ENCODE measurements at places on chromosomes 12 and 14.

DNA sequence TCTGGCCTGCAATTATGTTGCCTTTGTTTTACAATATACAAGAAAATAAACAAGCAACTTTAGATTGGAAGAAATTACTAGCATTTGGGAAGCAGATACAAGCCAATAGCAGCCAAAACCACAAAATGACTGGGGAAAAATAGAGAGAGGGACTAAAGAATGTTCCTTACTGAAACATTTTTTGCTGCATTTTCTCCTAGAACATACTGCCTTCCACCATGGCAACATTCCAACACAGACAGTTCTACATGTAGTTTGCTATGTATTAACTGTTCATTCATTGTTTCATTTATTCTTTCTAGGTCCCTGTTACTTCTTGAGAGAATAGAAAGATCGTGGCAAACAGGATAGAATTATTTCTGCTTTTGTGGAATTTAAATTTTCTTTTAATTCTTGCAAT is 530.2 kb downstream of the RPS29 start:
- no peak for DNase-seq

GRCh38 chr12:53989227-53990113 is 4.5 kb downstream of the HOXC10 start:
- no peak for DNase-seq

DNA sequence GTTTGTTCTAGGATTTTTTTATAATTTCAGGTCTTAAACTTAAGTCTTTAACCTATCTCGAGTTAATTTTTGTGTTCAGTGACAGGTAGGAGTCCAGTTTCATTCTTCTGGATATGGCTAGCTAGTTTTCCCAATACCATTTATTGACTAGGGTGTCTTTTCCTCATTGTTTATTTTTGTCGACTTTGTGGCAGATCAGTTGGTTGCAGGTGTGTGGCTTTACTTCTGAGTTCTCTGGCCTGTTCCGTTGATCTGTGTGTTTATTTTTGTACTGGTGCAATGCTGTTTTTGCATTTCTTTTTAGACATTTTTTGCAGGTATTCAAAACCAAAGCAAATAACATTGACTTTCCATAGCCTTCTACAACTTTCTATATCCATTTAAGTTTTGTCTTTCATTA is 121.7 kb downstream of the ETNK1 start:
- no peak for DNase-seq

GRCh38 chr14:76235628-76236027 is 83.9 kb downstream of the GPATCH2L start:
- DNase-seq, result no peak

- no peak for DNase-seq
Measured at GRCh38 chr14:55936691-55937090, 181.5 kb upstream of the PELI2 start.

DNA sequence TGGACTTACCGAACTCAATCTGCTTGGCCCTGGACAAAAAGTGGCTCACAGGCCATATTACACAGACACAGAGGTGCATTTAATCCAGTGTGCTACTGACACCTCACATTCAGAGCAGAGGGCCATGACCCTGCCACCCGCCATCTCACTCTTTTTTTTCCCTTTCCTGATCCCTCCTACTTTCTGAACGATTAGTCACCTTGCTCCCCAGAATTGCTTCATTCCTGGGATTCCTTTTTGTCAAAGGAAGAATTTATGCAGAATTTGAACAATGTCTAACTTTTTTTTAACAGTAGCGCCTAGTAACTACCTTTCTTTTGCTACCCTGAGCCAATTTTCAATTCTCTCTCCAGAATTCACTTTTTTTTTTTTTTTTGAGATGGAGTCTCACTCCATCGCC is 4.6 kb downstream of the PKP2 start:
- DNase-seq, result no peak

- DNase-seq, result no peak
Measured at GRCh38 chr12:58206876-58207275, 265.5 kb downstream of the ATP23 start.

- no peak for DNase-seq
Measured at GRCh38 chr12:70354787-70355186, 11.3 kb upstream of the KCNMB4 start.

DNA sequence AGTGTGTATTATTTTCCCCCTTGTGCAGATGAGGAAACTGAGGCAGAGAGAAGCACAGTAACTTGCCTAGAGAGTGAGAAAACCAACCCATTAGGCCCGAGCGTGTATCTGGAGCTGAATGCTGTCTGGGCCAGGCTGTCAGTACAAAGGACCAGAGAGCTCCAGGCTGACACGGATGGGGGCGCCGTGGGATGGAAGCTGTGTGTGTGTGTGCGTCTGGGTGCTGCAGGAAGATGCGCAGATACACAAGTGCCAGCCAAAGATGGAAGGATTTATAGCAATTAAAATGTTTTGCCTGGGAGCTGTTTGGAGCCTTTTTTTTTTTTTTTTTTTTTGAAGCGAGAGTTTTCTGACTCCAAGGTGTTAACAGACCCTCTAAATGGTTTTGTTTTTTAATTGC is 53.7 kb upstream of the GPATCH2L start:
- DNase-seq, result no peak

GRCh38 chr12:52865090-52865944 is 16.5 kb upstream of the KRT78 start:
- DNase-seq, result no peak

DNA sequence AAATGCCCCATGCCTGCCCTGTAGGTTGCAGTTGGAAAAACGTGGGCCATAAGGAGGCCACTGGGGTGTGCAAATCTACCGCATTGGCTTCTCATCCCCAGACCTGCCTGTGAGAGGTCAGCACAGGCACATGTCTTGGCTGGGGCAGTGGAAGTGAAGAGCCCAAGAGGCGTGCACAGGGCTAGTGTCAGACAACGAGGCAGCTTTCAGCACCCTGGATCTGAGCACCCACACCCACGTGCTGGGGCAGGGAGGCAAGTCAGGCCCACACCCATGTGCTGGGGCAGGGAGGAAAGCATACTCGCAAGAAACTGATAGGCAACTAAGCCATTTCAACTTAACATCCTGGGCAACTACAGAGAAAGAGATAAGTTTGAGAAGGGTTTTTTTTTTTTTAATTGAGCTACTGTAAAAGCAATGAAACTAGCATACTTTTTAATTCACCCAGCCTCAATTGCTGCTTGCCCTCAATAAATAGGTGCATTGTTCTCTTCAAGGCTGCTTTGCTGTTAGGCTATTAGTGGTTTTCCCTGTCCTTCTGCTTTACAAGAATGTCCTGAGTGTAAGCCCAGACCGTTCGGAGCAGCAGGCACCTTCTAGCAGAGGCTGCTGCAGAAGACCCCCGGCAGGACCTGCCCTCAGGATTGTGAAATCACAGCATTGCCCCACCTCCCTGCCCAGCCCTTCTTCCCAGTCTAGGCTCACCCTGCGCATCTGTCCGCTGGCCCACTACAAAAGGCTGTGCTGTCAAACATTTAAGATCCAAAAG is 355.3 kb upstream of the FKBP4 start:
- no peak for DNase-seq

DNA sequence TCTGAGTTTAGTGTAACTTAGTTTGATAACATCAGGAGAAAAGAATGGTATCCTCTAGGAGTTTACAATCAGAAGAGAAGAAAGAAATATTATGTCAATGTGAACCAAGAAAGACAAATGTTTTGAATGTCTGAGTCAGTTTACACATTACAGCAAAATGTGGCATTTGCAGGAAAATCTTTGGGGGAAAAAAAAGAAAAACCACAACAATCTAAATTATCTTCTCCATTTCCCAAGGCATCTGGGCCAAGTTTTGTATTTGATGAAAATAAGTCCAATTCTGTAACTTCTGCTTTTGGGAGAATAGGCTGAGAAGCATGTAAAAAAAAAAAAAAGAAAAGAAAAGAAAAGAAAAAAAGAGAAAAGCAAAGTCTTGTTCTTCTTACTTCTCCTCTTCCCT is 58.8 kb upstream of the FLRT2 start:
- no peak for DNase-seq

DNA sequence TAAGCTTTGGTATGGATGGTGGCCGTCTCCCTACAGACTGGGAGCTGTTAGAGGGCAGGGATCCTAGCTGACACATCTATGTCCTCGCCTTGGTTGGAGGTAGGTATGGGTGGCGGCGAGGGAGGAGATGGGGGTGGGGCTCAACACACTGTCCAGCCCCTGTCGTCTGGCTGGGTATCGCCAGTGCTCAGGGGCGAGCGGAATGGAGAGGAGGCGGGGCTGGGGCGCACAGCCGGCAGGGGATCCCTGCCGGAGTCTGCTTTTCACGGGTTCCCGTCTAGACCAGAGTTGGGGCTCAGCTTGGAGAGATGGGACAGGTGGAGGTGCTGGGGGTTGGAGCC is 16.1 kb downstream of the TAMALIN start:
- no peak for DNase-seq

- no peak for DNase-seq
Measured at GRCh38 chr12:113163030-113163360, 13.5 kb downstream of the CFAP73 start.

- DNase-seq, result no peak
Measured at GRCh38 chr14:76304536-76305267, 71.2 kb upstream of the ESRRB start.

DNA sequence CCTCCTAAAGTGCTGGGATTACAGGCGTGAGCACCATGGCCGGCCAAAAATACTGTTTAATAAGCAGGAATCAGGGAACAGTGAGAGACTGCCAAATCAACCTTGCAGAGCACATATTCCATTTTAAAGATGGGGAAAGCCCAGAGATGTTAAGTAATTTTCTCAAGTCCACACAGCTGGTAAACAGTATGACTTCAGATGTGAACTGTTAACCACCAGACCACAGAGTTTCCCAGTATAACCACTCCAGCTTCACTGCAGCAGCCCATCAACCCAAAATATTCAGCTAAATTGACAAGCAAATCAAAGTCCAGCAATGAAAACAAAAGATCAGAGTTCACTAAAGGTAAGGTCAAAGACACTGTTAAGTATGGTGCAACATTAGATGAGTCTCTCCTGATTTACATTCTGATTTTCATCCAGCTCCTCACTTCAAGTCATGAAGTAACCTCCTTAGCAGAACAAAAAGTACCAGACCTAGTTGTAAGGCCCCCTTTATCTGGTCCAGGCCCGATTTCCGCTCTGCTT is 82.1 kb downstream of the TRAFD1 start:
- no peak for DNase-seq

DNA sequence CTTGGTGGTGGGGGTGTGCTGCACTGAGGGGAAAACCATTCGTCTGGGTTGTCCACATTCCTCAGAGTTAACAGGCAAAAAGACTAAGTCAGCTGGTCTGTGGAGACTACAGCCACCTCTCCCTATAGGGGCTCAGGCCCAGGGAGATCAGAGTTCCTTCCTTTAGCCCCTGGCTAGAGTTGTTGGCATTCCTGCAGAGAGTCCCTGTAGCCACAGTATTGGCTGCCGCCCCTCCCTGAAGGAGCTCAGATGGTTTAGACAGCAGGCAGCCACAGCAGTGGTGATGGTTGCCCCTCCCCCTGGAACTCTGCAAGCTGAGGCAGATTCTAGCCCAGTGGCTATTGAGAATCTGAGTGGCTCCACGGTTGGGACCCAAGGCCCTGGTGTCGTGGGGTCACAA is 1072.5 kb upstream of the ATXN7L3B start:
- DNase-seq, result no peak

DNA sequence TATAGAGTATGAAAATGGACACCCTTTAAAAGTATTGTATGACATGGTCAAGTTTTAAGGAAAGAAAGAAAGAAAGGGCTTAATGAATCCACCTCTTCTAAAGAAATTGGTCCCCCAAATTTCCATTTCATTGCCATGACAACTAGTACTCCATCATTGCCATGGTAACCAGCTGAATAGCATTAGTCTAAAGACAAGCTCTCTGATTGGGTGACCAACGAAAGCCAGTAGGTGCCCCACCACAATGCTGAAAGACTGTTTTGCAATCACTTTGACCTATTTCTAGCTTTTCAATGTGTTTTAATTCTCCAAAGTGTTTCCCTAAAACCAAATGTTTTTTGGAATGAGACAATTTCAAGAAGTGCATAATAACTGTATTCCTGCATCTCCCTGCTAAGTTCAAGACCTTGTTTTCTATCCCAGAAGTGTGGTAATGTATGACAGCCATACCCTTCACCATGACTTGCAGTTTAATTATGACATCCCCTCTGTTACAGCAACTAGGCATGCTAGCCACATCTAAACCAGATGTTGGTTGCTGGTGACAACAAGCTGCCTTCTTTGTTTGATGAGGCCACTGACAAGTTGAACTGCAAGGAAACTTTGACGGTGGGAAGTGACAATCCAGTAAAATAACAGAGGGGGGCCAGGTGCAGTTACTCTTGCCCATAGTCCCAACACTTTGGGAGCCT is 46.7 kb downstream of the KICS2 start:
- no peak for DNase-seq

- DNase-seq, result no peak
Measured at GRCh38 chr14:61227884-61228591, 53.1 kb downstream of the TMEM30B start.

- no peak for DNase-seq
Measured at GRCh38 chr12:103495469-103496456, at the start of gene C12orf42. Gene C12orf42 (minus strand): TSS chr12:103495968. CDS start chr12:103478426, 17,542 bp downstream.

DNA sequence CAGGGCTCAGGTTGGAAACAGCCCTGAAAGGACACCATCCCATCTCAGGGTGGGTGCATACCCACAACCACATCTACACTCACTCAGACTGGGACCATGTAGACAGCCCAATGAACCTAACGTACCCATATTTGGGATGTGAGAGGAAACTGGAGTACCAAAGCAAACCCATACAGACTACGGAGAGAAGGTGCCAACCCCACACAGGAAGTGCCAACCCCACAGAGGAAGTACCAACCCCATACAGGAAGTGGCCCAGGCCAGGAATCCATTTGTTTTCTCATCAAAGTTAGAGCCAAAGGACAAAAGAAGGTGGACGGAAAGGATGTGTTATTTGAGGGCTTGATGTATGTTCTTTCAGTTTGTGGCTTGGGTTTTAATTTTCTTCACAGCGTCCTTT is 19.5 kb upstream of the SPIC start:
- DNase-seq, result no peak

DNA sequence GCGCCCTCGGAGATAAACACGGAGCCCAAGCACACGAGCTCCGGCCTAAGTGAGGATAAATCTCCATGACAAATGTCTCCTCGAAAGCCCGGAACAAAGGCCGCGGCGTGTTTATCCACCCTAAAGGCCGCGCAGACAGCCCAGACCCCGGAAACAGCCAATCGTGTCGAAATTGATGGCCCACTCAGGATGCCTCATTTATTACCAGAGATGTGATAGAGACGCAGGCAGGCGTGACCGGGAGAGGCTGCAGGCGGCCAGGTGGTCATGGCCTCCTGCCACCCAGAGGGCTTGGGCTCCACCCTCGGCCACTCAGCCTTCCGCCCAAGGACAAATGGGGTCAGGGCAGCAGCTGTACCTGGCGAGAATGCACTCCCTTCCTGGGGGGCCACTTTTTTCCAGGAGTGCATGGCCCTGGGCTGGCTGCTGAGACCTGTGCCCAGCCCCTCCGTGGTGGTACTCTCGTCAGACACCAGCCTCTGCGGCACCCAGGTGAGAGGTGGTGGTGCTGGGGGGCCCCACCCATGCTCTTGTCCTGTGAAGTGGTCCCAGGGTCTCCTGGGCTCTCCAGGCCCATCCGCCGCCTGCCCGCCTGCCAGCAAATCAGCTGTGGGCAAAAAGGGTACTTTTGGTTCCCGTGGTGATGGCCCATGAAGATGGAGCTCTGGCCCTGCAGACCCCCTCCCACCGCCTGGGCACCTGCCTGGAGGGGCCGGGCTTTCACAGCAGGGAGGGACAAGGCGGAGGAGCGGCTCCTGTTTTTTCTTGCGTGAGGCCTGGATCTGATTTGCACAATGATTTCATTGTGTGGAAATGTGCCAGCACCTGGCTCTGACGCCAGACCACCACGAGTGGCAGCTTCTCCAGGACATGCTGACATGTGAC is 211.5 kb upstream of the C14orf180 start:
- DNase-seq, result no peak

Measured in stimulated activated CD8-positive, alpha-beta memory T cell treated with anti-CD3 and anti-CD28 coated beads, Interleukin-7, amount 100 ng/mL, for 24 hours (primary cell).